ENCODE measurements at places on chromosomes 13 and 19.

- DNase-seq = no peak
Observed at GRCh38 chr13:98201984-98202383, 24.9 kb upstream of the RNF113B start.

- no peak for DNase-seq
Observed at GRCh38 chr19:3119693-3120380, 16.0 kb upstream of the GNA15 start.

GRCh38 chr19:31100981-31101380 is 248.3 kb downstream of the TSHZ3 start:
- DNase-seq = no peak

DNA sequence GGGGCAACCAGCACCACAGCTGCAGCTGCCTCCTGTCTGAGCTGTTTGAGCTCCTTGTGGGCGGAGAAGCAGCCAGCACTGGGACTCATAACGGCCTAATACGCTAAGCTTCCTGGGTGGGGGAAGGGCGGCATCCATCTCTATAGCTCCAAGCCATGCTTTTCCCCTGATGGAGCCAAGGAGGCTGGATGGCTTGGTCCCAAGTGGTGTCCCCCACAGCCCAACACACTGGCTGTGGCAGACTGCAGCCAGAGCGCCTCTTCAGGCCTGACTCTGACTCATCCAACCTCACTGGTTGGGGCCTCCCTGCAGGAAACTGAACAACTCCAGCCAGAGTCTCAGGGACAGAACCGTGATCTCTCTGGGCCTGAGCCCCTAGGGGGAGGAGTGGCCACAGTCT is 537.3 kb downstream of the SUCLA2 start:
- no peak for DNase-seq

DNA sequence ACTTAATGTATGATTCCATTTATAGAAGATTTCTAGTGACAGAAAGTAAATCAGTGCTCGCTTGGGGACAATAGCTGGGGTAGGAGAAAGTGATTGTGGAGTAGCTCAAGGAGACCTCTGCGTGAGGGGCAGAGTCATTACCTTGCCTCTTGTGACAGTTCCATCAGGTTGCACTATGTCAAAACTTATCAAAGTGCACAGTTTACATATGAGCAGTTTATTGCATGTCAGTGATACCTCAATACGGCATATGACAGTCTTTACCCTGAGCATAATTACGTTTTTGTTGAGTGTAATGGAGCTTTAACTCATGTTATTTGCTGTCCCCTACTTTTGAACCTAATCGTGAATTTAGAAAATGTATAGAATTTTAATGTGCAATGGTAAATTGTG is 15.0 kb downstream of the ARHGEF7 start:
- DNase-seq = no peak

- no peak for DNase-seq
Observed at GRCh38 chr13:74064805-74065312, 69.3 kb downstream of the KLF12 start.
